ENCODE measurements at places on chromosomes 11 and 22. TPM values are rescaled to one million over a fixed set of nuclear protein-coding genes. Genes with fewer than 3 reads are reported as not detected.

The RAB36 gene
- 3.4 TPM for total RNA-seq

The YPEL4 gene
- 1.1 TPM for total RNA-seq

The DNAJB7 gene
- total RNA-seq = not detected

The ASPHD2 gene
- total RNA-seq = 0.41 TPM

The NADSYN1 gene
- total RNA-seq = 58.9 TPM

The SCN4B gene
- 4.1 TPM for total RNA-seq

The GP1BB gene
- total RNA-seq = 19.0 TPM

The CECR2 gene
- total RNA-seq = 10.4 TPM

The UPK3A gene
- not detected for total RNA-seq

The NXPE2 gene
- total RNA-seq = 0.31 TPM

The MYBPC3 gene
- total RNA-seq = not detected

The TRIM48 gene
- not detected for total RNA-seq

The PKNOX2 gene
- 12.3 TPM for total RNA-seq

The APOC3 gene
- total RNA-seq = not detected

The UPB1 gene
- total RNA-seq = 0.21 TPM

The TMEM151A gene
- total RNA-seq = not detected

The ARHGAP20 gene
- 5.5 TPM for total RNA-seq

The PTPRCAP gene
- 1.2 TPM for total RNA-seq

The SCN3B gene
- total RNA-seq = 18.5 TPM

The SMIM35 gene
- not detected for total RNA-seq

The LUZP2 gene
- total RNA-seq = 3.6 TPM

The GVQW3 gene
- 3.8 TPM for total RNA-seq

The KIAA1671 gene
- total RNA-seq = 31.7 TPM

The RASSF10 gene
- 4.8 TPM for total RNA-seq

The RTCB gene
- 73.2 TPM for total RNA-seq

The SMIM38 gene
- total RNA-seq = 0.51 TPM

The CCDC87 gene
- 0.10 TPM for total RNA-seq

The PDGFD gene
- 9.5 TPM for total RNA-seq

The OR2AG1 gene
- total RNA-seq = not detected

The OR5P2 gene
- total RNA-seq = not detected
